Dermis lymphatic vessel endothelial cell (primary cell): ENCODE measurements at places on chromosomes 5 and 9. TPM values are rescaled to one million over a fixed set of nuclear protein-coding genes. Genes with fewer than 3 reads are reported as not detected.

TRIM7 gene
- total RNA-seq, result 1.7 and 1.8 TPM in 2 replicates

CDH6 gene
- 0.22 TPM in 1 of 2 replicates, not detected in the other for total RNA-seq

ARID3C gene
- total RNA-seq, result under 0.01 and 0.09 TPM in 2 replicates

TICAM2 gene
- 0.17 and 0.43 TPM in 2 replicates for total RNA-seq

PCDH12 gene
- total RNA-seq, result 18.7 and 43.6 TPM in 2 replicates

TSSK1B gene
- total RNA-seq, result not detected in 2 replicates

FOXD4L4 gene
- under 0.01 and 0.09 TPM in 2 replicates for total RNA-seq

GRIN3A gene
- total RNA-seq, result under 0.01 TPM in 1 of 2 replicates, not detected in the other

IL13 gene
- total RNA-seq, result not detected in 2 replicates

SPATA31E1 gene
- not detected in 2 replicates for total RNA-seq

MYOT gene
- not detected in 2 replicates for total RNA-seq

STK32A gene
- total RNA-seq, result 0.09 TPM in 1 of 2 replicates, not detected in the other

CD14 gene
- total RNA-seq, result 1.3 and 1.6 TPM in 2 replicates

SOX30 gene
- under 0.01 TPM in 1 of 2 replicates, not detected in the other for total RNA-seq

ARL14EPL gene
- total RNA-seq, result 0.17 and 0.33 TPM in 2 replicates

BARHL1 gene
- not detected in 2 replicates for total RNA-seq

CNTLN gene
- 6.5 and 8.8 TPM in 2 replicates for total RNA-seq

FGFR4 gene
- 1.3 and 3.3 TPM in 2 replicates for total RNA-seq

GABRB2 gene
- not detected in 2 replicates for total RNA-seq

ACOT12 gene
- not detected in 2 replicates for total RNA-seq

ZNF483 gene
- total RNA-seq, result 2.4 and 2.9 TPM in 2 replicates

C9 gene
- total RNA-seq, result 0.09 and 0.11 TPM in 2 replicates

PFN3 gene
- total RNA-seq, result not detected in 2 replicates

TAF11L5 gene
- total RNA-seq, result not detected in 2 replicates

PCDHB14 gene
- 0.86 and 0.98 TPM in 2 replicates for total RNA-seq

PIP5KL1 gene
- 0.87 and 1.7 TPM in 2 replicates for total RNA-seq

HCN1 gene
- not detected in 2 replicates for total RNA-seq

NFIB gene
- 195 and 199 TPM in 2 replicates for total RNA-seq

ARSI gene
- 0.54 TPM in 1 of 2 replicates, not detected in the other for total RNA-seq

ZFP37 gene
- 0.65 and 1.4 TPM in 2 replicates for total RNA-seq

PCDHGA9 gene
- 2.0 and 3.2 TPM in 2 replicates for total RNA-seq

SMU1 gene
- 35.7 and 43.1 TPM in 2 replicates for total RNA-seq

ATG10 gene
- total RNA-seq, result 3.4 and 6.2 TPM in 2 replicates

TEK gene
- 155 and 275 TPM in 2 replicates for total RNA-seq
